Hippocampal formation (tissue), 2 donors: ENCODE measurements at places on chromosomes 4 and X.

DNA sequence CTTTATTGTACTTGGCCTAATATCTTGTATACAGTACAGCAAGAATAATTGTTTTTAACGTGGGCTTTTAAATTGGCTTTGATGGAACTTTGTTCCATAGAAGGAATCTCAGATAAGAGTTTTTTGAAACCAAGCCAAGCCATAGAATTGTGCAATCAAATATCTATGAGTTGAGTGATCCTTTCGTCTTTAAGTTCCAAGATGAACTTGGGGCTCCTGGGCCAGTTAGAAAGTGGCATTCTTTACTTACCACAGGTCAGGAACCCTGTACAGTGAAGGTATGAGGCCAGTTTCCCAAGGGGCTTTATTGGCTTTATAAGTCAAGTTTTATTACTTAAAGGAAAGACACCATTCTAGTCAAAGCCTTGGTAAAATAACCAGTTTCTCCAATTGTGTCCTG, 2104.2 kb downstream of the PCDH7 start:
- no peak for DNase-seq

GRCh38 chrX:66012094-66012534, 27.8 kb downstream of the VSIG4 start:
- DNase-seq: no peak

DNA sequence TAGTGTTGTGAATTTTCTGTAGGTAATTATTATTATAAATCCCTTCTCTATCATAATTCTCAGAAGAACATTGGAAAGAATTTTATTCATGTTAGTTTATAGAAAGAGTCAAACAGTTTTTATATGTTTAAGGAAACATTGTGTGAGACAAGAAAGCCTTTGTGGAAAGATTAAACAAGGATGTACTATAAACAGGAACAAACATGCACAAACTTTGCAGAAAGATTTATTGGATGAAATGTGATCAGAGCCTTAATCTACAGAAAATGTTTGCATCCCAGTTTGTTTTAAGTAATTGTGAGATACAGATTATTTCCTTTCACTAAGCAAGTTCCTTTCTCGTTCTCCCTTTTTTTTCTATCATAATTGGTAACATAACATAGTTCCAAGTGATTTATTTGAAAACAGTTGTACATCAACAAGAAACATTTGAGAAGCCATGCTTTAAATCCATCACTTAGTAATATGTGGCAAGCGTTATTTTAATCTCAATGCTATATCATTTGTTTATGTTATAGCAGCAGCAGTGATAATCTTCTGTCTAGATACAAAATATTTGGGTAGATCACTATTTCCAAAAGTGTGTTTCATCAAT, 129.4 kb downstream of the SLC4A4 start:
- DNase-seq: no peak

DNA sequence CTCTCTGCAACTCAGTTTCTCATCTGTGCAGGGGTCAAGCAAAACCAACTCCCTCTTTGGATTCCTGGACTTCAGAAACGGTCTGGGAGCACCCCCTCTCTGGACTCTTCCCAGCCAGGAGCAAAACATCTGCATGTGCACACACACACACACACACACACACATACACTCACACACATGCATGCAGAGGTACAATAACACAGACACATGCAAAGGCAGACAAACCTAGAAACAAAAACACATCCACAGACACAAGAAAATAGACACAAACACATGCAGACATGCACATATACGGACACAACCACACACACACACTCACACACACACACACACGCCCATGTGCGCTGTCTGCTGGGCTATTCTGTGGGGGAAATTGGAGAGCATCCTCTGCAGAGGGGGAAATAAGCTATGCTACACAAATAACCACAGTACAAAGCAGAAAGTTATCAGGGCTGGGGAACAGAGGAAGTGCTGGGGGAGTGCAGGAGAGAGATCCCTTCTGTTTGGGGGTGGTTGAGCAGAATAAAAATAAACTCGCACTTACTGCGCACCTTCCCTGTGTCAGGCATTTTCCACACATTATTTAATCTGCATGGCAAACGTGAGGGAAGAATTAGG, 19.9 kb downstream of the IQSEC2 start:
- DNase-seq: peak; percentile 28

DNA sequence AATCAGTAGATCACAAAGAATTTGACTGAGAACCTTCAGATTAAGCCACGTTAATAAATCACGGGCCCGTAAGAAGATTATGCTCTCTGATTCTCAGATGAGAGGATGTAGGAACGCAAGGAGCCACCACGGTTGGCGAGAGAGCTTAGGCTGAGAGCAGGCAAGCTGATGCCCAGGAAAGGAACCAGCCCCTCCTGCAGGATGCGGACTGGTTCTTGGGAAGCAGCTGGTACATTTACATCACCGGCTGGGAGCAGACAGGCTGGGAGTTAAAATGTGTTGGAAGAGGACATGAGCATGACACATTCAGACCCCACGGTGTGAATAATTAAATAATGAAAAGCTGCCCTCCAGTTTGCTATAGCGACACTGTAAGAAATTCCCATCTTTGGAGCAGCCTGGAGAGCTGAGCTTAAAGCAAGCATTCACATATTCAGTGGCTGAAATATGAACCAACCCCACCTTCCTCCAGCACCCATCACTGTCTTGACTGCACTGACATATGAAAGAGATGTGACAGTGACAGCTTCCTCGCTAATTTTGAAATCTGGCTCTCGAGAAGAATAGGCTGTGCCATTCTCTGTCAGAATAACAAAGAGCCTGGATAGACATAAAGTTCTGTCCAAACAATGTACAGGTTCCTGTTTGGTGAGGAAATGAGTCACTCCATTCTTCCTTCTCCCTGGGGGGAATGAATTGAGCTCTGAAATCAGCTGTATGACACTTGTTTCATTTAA, 33.1 kb downstream of the LNX1 start:
- no peak for DNase-seq

- no peak for DNase-seq
Observed at GRCh38 chr4:171718665-171719064, 94.5 kb upstream of the GALNTL6 start.

- DNase-seq: no peak
Observed at GRCh38 chr4:159719531-159719930, 616.7 kb downstream of the RAPGEF2 start.

DNA sequence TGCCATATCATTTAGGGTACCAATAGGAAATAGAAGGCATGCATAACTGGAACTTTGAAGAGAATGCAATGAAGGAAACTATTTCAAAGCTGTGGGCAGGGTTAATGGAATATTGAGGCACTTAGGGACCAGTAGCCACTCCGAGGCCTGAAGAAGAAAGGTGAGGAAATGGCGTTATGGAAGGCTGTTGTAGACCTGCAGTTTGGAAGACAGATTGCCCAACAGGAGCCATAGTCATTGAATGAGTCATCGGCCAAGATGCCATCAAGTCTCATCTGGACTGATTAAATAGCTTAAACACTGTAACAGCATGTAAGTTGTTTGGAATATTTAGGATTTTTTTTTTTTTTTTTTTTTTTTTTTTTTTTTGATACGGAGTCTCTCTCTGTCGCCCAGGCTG, 11.6 kb downstream of the CXCL13 start:
- DNase-seq: no peak

DNA sequence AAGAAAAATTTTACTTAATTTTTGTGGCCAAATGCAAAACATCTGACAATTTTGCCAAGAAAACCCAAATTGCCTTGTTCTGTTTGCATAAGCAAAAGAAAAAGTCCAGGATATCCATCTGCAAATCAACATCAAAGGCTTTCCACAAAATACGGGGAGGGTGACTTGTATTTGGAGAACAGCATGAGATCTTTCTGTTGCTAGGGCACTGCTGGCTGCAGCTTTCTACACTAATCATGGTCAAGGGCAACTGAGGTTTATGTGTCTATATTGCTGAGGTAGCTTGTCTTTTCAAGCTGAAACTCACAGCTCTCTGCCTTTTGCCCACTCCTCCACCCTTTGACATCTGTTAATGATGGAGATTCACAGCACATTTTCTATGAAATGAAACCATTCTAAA, 389.1 kb downstream of the NKX6-1 start:
- no peak for DNase-seq

- no peak for DNase-seq
Observed at GRCh38 chr4:3305610-3306371, 13.0 kb downstream of the RGS12 start.

DNA sequence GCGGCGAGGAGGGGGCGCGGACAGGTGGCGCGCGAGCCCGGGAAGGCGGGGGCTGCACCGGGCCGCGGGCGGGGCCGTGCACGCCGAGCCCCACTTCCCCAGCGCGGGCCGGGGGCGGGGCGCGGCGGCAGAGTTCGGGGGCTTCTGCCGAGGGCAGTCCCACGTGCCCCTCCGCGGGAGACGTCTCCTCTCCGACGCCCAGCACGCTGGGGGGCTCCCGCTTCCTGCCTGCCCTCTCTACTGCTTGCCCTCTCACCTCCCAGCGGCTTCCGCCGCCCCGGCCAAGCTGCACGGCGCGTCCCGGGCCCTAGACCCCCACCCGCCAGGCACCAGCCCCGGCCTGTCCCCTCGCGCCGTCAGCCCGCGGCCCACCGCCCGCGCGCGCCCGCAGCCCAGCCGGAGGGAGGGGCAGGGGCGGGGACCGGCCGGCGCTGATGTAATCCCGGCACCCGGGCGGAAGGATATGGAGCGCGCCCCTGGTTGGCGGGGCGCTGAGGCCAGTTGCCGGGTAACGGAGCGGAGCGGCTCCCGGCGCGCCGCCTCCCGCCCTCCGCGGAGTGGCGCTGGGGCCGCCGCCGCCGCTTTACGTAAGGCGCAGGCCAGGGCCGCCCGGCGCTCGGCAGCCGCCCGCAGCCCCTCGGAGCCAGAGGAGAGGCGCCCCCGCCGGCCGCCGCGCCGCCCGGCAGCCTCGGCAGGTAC, at the start of gene KIAA0232:
Gene KIAA0232, plus strand, starts transcription at position 581 of the 699 bp plus-strand sequence. CDS start 41,727 bp downstream, outside the sequence.
- DNase-seq: peak; percentile 82

GRCh38 chrX:111098874-111099273, 2.9 kb downstream of the PAK3 start:
- peak; percentile 4 for DNase-seq

DNA sequence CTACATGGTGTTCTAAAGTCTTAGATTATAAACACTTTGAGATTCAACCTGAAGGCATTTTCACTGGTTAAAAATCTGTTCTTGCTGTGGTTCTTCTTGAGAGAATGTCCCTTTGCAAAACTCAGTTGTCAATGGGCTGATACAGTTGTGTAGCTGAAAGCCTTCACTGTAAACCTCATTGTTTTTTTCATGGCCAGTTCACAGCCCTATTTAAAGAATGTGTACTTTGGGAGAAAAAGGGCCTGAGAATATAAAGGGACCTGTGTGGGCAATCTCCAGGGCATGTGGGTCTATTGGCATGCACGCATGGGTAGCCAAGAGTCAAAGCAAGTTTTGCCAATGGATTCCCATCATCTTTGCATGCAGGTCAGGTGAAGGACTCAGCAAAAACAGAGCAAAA, 7.8 kb upstream of the MAP7D3 start:
- no peak for DNase-seq

DNA sequence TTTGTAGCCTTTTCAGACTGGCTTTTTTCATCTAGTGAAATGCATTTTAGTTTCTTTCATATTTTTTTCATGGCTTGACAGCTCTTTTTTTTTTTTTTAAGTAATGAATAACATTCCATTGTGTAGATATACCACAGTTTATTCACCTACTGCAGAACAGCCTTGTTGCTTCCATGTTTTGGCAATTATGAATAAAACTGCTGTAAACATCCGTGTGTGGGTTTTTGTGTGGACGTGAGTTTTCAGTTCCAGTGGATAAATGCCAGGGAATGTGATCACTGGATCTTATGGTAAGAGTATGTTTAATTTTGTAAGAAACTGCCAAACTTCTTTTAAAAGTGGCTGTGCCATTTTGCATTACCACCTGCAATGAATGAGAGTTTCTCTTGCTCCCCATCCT, 160.8 kb downstream of the SOWAHB start:
- DNase-seq: no peak

- DNase-seq: no peak
Observed at GRCh38 chrX:21905953-21906352, 34.6 kb upstream of the SMS start.

DNA sequence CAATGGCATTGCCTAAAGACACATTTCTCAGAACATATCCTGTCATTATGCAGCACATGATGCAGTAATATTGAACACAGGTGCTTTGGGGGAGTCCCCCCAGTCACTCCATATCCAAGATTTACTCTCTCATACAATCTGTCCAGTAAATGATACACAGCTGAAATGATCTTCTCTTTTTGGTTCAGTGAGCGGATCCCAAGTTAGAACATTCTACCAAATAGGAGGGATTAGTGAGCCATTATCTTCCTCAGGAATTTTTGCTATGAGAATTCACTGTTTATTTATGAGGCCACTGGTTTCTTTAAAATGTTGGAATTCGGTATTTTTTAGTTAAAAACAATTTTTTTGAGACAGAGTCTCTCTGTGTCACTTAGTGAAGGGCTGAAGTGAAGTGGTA, 96.5 kb downstream of the TRAPPC11 start:
- no peak for DNase-seq

GRCh38 chr4:4585012-4585670, 43.3 kb upstream of the STX18 start:
- no peak for DNase-seq

DNA sequence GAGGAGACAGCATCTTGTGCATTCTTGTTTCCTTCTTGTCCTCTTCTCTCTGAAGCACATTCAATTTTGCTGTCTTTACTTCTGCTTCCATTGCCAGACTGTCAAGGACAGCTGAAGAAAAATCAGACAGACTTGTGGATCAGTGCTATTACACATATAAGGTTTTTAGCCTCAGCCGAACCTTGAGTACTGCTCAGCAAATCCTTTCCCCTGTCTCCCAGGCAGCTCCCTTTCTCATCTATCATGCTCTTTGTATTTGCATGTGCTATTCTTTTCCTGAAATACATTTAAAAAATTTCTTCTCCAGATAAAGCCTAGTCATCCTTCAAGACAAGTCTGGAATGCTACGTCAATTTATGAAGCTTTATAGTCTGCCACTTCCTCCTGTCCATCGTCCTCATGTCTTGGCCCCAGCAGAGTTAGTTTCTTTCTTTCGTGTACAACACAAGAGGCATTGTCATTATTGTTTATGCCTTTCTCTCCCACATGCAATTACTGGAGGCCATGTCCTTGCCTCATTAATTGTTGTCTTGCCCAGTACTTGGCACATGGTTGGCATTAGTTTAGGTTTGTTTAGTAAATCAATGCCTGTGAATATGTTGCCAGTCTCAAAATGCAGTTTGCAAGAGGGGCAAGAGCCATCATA, 45.1 kb downstream of the ADGRL3 start:
- DNase-seq: no peak

- DNase-seq: no peak
Observed at GRCh38 chr4:161828061-161828460, 335.7 kb downstream of the FSTL5 start.

DNA sequence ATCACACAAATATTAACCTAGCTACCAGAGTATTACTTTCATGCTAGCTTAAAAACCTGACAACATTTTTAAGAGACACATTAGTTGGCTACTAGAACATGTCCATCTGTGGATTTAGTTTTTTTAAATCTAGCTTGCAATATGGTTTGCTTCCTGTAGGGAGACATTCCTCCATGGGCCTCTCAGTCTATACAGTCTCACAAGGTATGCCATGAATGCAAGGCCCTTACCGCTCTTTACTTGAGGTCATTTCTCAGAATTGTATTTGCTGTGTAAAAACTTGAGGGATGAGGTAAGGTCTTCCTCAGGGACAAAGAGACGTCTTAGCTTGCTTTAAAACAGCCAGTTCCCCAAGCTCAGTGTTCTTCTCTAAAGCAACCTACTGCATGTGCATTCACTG, 26.9 kb downstream of the UBA6 start:
- DNase-seq: no peak

- DNase-seq: no peak
Observed at GRCh38 chr4:10460313-10461047, 3.3 kb upstream of the ZNF518B start.
